ENCODE measurements at places on chromosomes 6 and 20. TPM values are rescaled to one million over a fixed set of nuclear protein-coding genes. Genes with fewer than 3 reads are reported as not detected.

MYLK4 gene
- total RNA-seq: 0.03 TPM

BIRC7 gene
- total RNA-seq: 2.7 TPM

ARMH2 gene
- total RNA-seq: not detected

SMOC2 gene
- not detected for total RNA-seq

DLK2 gene
- 0.34 TPM for total RNA-seq

LY6G6F gene
- not detected for total RNA-seq

PRDM1 gene
- 1.4 TPM for total RNA-seq

BPI gene
- total RNA-seq: not detected

MCCD1 gene
- total RNA-seq: not detected

MEP1A gene
- not detected for total RNA-seq

SPDEF gene
- 59.6 TPM for total RNA-seq

TRIM31 gene
- 119 TPM for total RNA-seq

LTA gene
- total RNA-seq: not detected

PAX1 gene
- total RNA-seq: not detected

C6orf15 gene
- total RNA-seq: 0.33 TPM

PLG gene
- not detected for total RNA-seq

IMPG1 gene
- total RNA-seq: not detected

MAPK14 gene
- total RNA-seq: 33.6 TPM

REM1 gene
- not detected for total RNA-seq

NOX3 gene
- not detected for total RNA-seq

COL19A1 gene
- not detected for total RNA-seq

SIRPB1 gene
- not detected for total RNA-seq

EBF4 gene
- total RNA-seq: 0.23 TPM

TRIM40 gene
- not detected for total RNA-seq

POPDC3 gene
- total RNA-seq: not detected

SIRPA gene
- total RNA-seq: 0.13 TPM

CGA gene
- not detected for total RNA-seq

PRL gene
- not detected for total RNA-seq

TREM2 gene
- total RNA-seq: not detected

THBS2 gene
- not detected for total RNA-seq

DLL1 gene
- total RNA-seq: 2.2 TPM

ZBTB12 gene
- 12.6 TPM for total RNA-seq

LAMA2 gene
- 0.65 TPM for total RNA-seq

PSMB8 gene
- 29.3 TPM for total RNA-seq

CCHCR1 gene
- 38.0 TPM for total RNA-seq

PACRG gene
- total RNA-seq: 0.81 TPM

FOXS1 gene
- total RNA-seq: not detected

RIPOR2 gene
- total RNA-seq: 0.20 TPM

ATP6V1G2 gene
- total RNA-seq: not detected

CDSN gene
- 0.08 TPM for total RNA-seq

EYS gene
- total RNA-seq: 0.13 TPM

NKX2-4 gene
- total RNA-seq: not detected

TRIM10 gene
- 2.1 TPM for total RNA-seq

BPIFB2 gene
- not detected for total RNA-seq

VWA7 gene
- total RNA-seq: 5.6 TPM

EYA2 gene
- not detected for total RNA-seq

SRMS gene
- not detected for total RNA-seq

VSTM2L gene
- total RNA-seq: not detected

CST4 gene
- total RNA-seq: not detected

Measured in HT-29 (cell line).